ENCODE measurements at places on chromosomes 12 and 14. TPM values are rescaled to one million over a fixed set of nuclear protein-coding genes. Genes with fewer than 3 reads are reported as not detected.

DNA sequence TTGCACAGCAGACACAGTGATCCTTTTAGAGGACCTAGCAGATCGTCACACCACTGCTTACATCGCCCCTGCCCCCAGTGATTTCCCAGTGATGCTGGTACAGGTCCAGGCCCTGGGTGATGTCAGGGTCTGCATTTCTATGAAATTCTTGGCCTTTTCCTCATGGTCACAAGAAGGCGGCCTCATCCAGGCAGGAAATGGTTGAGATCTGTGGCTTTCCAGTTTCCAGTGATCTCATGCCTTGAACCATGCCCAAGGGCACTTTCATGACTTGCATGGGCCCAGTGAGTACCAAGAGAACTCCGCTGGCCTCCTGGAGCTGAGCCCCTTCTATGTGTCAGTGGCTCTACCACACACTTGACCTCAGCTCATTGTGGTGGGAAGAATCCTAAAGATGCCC, 41.9 kb upstream of the BDKRB2 start:
- DNase-seq: no peak

GRCh38 chr14:103033681-103034096, 23.7 kb downstream of the CDC42BPB start:
- DNase-seq: no peak

Gene AICDA
- 0.67 TPM for total RNA-seq

DNA sequence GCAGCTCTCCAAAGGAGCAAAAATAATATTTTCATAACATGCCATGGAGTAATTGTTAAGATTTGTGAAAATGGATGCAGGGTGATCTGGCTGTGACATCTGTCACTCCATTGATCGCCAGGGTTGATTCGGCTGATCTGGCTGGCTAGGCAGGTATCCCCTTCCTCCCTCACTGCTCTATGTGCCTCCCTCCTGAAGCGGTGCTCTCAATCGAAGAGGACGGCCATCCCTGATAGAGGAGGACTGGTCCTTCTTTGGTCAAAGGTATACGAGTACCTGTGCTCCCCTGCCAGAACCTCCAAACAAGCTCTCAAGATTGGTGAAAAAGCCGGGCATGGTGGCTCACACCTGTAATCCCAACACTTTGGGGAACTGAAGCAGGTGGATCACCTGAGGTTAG, 47.9 kb downstream of the VCPKMT start:
- DNase-seq: peak; percentile 5

- no peak for DNase-seq
Observed at GRCh38 chr14:89480278-89480677, 63.2 kb upstream of the FOXN3 start.
